C1 segment of cervical spinal cord (tissue), 14 donors: ENCODE measurements at places on chromosomes 3 and 15.

DNA sequence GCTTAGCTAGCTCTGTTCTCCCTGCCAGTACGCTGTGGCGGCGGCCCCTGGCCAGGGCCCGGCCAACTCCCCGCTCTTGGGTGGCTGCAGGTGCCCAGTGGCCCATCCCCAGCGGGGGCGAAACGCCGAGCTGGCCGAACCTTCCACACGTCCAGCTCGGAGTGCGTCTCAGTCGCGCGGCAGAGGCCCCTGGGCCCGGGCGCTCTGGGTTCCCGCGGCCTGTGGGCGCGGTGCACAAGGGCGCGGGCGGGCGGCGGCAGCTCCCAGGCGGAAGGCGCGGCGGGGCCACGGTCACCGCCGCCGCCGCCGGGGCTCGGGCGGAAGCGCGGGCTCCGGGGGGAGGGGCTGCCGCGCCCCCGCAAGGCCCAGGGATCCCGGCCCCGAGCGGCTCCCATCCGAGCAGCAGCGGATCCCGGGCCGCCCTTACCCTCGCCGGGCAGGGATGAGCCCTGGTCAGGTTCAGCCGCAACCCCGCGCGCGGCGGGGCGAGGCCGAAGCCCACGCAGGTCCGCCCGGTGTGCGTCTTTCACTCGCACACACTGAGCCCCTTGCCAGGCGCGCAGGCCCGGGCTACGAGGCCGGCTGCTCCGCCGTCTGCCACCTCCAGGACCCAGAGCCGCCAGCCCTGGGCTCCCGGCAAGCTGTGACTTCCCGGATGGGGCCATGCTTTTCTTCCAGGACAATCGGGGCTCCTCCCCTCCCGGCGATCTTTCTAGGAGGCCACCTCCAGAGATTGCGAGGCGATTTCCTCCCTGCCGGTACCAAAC is 54.2 kb downstream of the CCDC54 start:
- DNase-seq: peak; percentile 61

GRCh38 chr3:171687581-171687980 is 122.7 kb downstream of the PLD1 start:
- DNase-seq: no peak

DNA sequence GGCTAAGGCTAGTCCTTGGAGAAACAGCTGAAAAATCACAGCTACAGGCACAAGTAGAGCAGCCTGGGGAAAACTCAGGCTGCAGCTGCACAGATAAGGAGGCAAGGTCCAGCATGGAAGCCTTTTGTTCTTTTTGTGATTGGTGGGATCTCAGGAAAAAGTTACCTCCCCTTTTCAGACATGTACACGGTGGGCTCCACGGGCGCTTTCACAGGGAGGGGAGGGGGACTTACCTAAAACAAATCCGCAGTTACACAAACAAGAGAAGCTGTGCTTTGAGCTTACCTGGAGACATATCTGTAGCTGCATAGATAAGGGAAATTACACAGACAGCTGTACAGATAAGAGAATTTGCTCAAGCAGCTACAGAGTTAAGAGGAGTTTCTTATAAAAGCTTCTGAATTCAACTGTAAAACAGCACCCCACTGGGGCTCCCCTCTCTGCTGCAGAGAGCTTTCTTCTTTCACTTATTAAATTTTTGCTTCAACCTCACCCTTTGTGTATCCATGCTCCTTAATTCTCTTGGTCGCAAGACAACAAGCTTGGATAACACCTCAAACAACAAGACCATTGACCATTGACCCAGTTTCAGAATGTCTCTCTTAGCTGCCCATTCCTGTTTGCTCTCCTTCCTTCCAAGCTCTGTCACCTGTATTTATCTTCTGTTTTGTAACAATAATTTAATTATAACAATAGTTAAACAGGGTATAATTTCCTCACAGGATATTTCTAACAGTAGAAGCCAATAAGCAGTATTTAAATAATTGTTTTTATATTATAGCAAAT is 10.9 kb upstream of the CD200 start:
- DNase-seq: no peak

GRCh38 chr3:43074482-43074881 is 31.4 kb downstream of the POMGNT2 start:
- DNase-seq: no peak

GRCh38 chr3:10546820-10547263 is 41.5 kb upstream of the ATP2B2 start:
- DNase-seq: no peak

GRCh38 chr3:5675319-5675718 is 487.8 kb downstream of the EDEM1 start:
- no peak for DNase-seq

DNA sequence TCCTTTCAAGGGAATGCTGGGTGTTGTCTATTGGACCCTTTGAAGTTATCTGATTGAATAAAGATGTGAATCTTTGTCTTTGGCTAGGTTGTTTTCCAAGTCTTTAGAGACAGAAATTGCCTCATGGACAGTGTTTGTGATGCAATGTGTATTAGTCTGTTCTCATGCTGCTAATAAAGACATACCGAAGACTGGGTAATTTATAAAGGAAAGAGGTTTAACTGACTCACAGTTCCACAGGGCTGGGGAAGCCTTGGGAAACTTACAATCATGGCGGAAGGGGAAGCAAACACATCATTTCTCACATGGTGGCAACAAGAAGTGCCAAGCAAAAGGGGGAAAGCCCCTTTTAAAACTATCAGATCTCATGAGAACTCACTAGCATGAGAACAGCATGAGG is 88.8 kb upstream of the PLXND1 start:
- DNase-seq: no peak

GRCh38 chr15:88956263-88956662 is 43.1 kb upstream of the MFGE8 start:
- DNase-seq: no peak
